ENCODE measurements at places on chromosomes 7 and 10. TPM values are rescaled to one million over a fixed set of nuclear protein-coding genes. Genes with fewer than 3 reads are reported as not detected.

- DNase-seq = no peak
- peaks cover 37% of the 10 kb centered on the region for H3K27me3 ChIP-seq
- H3K4me3 ChIP-seq = no peak overlapping the region
- peaks cover 4% of the 10 kb centered on the region for H3K4me1 ChIP-seq
- H3K27ac ChIP-seq = no peak overlapping the region
These were observed 137.9 kb downstream of the KLF6 start for GRCh38 chr10:3647074-3647473.

DNA sequence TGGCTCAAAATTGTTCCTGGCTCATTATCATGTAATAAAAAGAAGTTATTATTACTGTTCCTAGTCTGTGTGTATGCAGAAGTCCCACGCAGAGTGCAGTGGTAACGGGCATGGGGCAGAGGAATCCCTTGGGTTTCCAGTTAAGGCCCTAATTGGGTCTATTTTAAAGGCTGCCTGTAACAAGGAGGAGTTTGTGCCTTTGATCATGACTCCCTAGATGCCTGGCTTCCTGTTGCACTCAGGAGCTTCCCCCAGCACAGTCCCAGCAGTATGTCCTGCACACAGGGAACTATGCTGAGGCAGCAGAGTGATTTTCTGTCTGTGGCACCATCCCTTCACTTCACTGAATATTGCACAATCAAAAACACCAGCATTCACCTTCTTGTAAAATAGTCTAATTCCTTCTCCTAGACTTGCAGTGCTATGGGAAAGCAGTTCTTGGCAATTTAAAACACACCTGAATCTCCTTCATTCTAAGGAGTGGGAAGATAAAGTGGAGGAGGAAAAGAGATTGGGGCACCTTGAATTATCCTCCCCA lies 22.9 kb downstream of the SORCS1 start:
- H3K36me3 ChIP-seq = no peaks in the 10 kb centered on the region
- no peaks in the 10 kb centered on the region for H3K4me1 ChIP-seq
- no peaks in the 10 kb centered on the region for H3K27me3 ChIP-seq
- no peak for DNase-seq

GRCh38 chr7:27185854-27186667 lies 1.0 kb upstream of the HOXA11 start:
- no peaks in the 10 kb centered on the region for H3K36me3 ChIP-seq
- no peak for DNase-seq
- peaks cover 48% of the 10 kb centered on the region for H3K4me1 ChIP-seq
- peak overlapping the region; percentile 85 for H3K4me3 ChIP-seq
- H3K27ac ChIP-seq = peak overlapping the region; percentile 70
- peaks cover 78% of the 10 kb centered on the region for H3K27me3 ChIP-seq

The SFXN3 gene
- total RNA-seq = 23.5 TPM

GRCh38 chr7:51949726-51950644 lies 633.4 kb upstream of the COBL start:
- H3K27ac ChIP-seq = no peak overlapping the region
- no peak for DNase-seq
- H3K36me3 ChIP-seq = no peaks in the 10 kb centered on the region
- H3K27me3 ChIP-seq = no peaks in the 10 kb centered on the region

DNA sequence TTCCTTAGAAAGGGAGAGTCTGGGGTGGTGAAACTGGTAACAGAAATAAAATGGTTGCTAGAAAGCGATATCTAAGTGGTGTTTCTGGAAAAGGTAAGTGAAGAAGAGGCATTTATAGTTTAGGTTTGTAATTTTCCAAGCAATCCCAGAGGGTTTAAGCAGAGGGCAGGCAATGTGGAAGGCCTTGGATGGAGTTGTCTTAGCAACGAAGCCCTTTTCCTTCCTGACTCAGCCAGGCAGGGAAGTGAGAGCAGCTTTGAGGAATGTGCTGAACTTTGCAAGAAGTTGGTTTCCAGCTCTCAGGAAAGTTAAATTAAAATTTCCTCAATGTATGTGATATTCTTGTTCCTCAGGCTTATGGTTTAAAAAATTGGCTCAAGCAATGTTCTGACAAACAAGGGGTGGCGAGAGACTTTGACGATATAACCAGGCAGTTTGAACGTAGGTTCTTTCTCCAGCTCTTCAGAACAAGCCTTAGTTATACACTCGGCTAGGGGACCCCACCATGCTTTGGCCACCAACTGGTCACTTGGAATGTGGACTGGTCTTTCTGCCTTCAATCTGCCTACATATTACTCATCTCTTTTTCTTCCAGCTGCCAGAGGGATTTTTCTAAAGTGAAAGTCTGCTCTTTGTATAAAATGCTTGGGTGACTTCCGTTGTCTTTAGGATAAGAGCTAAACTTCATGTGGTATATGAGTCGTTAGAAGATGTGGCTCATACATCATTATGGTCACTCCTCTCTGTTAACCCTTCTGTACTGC lies 66.9 kb upstream of the SLC25A13 start:
- H3K27ac ChIP-seq = no peak overlapping the region
- DNase-seq = no peak
- H3K36me3 ChIP-seq = no peaks in the 10 kb centered on the region
- H3K27me3 ChIP-seq = peaks cover 19% of the 10 kb centered on the region

DNA sequence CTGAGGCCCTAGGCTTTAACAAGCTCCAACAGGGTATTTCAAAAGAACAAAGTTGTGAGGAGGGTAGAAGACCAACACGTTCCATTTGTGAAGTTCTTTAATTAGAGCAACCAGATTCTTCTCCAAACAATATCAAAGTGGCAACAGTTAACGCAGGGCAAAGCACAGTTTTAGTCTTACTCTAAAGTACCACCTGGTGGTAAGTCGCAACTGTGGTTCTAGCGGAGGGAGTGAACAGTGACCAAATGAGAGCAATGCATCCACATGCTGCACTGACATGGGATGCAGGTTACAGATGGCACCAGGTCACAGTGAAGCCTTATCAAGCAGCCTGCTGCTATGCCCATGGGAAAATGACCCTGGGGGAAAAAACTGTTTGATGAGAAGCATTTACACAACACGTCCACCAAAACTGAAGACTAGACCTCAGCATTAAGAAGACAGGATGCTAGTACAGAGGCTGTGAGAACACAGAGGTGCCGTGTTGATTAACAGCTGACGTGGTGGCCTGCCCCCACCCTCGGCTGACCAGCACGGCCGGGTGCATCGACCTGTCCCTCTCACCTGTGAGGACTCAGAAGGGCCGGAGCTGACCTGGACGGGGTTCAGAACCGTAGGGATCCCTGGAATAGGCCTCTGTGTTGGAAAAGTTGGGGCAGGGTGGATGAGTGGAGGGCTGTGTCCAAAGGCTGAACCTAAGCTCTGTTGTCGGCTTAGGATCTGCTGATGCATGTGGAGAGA lies 211.2 kb downstream of the GLI3 start:
- H3K27ac ChIP-seq = no peak overlapping the region
- DNase-seq = no peak
- no peaks in the 10 kb centered on the region for H3K4me1 ChIP-seq
- no peaks in the 10 kb centered on the region for H3K36me3 ChIP-seq

DNA sequence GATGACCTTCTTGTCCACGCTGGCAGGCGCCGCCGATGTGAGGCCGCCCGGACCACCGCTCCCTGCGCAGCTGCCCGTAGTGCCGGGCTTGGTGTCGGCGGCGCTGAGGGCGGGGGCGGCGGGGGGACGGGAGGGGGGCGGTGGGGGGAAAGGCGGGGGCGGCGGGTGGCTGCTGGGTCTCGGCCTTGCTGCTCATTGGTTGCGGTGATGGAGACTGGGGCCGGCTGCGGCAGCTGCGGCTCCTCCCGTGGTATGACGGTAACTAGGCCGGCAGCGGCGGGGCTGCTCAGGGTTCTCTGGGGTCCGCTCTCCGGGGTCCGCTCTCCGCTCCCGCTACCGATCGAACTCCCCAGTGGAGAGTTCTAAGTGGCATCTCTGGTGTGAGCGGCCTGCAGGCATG lies 1.8 kb upstream of the EFCAB10 start:
- H3K27ac ChIP-seq = no peak overlapping the region
- no peak overlapping the region for H3K4me3 ChIP-seq
- H3K27me3 ChIP-seq = peaks cover 4% of the 10 kb centered on the region
- no peak for DNase-seq

The CACNB2 gene
- not detected for total RNA-seq

The CUX1 gene
- 24.7 TPM for total RNA-seq

The PNLIPRP3 gene
- not detected for total RNA-seq

GRCh38 chr10:119849031-119849789 lies 23.4 kb downstream of the MCMBP start:
- H3K27ac ChIP-seq = peak overlapping the region; percentile 33
- H3K4me1 ChIP-seq = no peaks in the 10 kb centered on the region
- no peak overlapping the region for H3K4me3 ChIP-seq
- no peak for DNase-seq
- no peaks in the 10 kb centered on the region for H3K27me3 ChIP-seq

GRCh38 chr7:139869886-139870285 lies 40.8 kb downstream of the TBXAS1 start:
- H3K4me1 ChIP-seq = peaks cover 5% of the 10 kb centered on the region
- DNase-seq = peak; percentile 9
- no peak overlapping the region for H3K27ac ChIP-seq
- H3K27me3 ChIP-seq = peaks cover 5% of the 10 kb centered on the region
- H3K4me3 ChIP-seq = no peak overlapping the region
- H3K36me3 ChIP-seq = peaks cover 3% of the 10 kb centered on the region

The CASTOR2 gene
- 4.4 TPM for total RNA-seq

The OR2A2 gene
- total RNA-seq = not detected

The TMEM196 gene
- total RNA-seq = not detected

- no peaks in the 10 kb centered on the region for H3K36me3 ChIP-seq
- no peak for DNase-seq
- peak overlapping the region; percentile 6 for H3K27ac ChIP-seq
- no peak overlapping the region for H3K4me3 ChIP-seq
These were observed 161.0 kb upstream of the RNF32 start for GRCh38 chr7:156479596-156479995.

The HOXA6 gene
- not detected for total RNA-seq

GRCh38 chr10:32577448-32577847 lies 131.5 kb downstream of the CCDC7 start:
- H3K36me3 ChIP-seq = no peaks in the 10 kb centered on the region
- H3K27ac ChIP-seq = no peak overlapping the region
- no peaks in the 10 kb centered on the region for H3K27me3 ChIP-seq
- no peak for DNase-seq

The IGF2BP3 gene
- 2.6 TPM for total RNA-seq

The LRRC18 gene
- total RNA-seq = not detected

DNA sequence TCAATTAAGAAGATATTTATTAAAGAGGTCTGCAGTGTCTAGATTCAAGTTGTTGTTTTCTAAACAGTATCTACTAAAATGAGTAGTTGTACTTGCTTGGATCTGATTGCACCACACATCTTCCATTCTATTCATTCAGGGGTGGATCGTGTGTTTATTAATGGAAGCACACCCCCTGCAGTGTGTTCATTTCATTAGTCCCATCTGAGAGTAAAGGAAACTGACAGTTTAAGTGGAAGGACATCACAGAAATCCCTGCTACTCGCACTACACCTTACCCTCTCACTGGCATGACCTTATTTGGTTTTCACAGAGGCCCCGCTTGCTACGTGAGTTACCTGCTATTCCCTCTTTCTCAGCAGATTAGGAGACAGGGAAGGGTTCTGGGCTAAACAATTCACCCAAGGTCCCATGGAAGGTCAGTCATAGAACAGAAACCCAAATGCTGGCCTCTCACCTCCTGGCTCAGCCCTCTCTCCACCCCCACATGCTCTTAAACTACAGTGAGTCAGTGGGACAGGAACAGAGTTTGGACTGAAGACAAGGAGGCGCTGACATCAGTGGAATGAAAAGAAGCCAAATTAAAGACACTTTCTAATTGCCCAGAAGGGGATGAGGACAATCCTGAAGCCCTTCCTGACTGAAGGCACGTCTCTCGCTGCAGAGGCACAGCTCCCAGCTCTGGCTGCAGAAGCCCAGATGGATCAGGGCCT lies 369.2 kb upstream of the NRP1 start:
- H3K27ac ChIP-seq = no peak overlapping the region
- H3K4me3 ChIP-seq = no peak overlapping the region
- no peak for DNase-seq
- H3K27me3 ChIP-seq = peaks cover 18% of the 10 kb centered on the region
- no peaks in the 10 kb centered on the region for H3K36me3 ChIP-seq

The TUBB8 gene
- not detected for total RNA-seq

The VOPP1 gene
- total RNA-seq = 90.8 TPM

The SAMD9L gene
- total RNA-seq = 27.0 TPM

GRCh38 chr7:76358481-76359110 lies at the start of gene YWHAG:
Gene YWHAG (minus strand): TSS chr7:76358991. CDS start chr7:76358808, 183 bp downstream.
- H3K4me3 ChIP-seq = peak within 1 kb of the TSS; percentile 99
- peaks cover 25% of the 10 kb centered on the region for H3K36me3 ChIP-seq

GRCh38 chr7:42693722-42694121 lies 218.1 kb downstream of the C7orf25 start:
- no peaks in the 10 kb centered on the region for H3K4me1 ChIP-seq
- no peak overlapping the region for H3K27ac ChIP-seq
- no peaks in the 10 kb centered on the region for H3K36me3 ChIP-seq
- H3K27me3 ChIP-seq = no peaks in the 10 kb centered on the region

- no peaks in the 10 kb centered on the region for H3K27me3 ChIP-seq
- H3K27ac ChIP-seq = no peak overlapping the region
- no peak overlapping the region for H3K4me3 ChIP-seq
These were observed 317.2 kb downstream of the GPR158 start for GRCh38 chr10:25492040-25492439.

DNA sequence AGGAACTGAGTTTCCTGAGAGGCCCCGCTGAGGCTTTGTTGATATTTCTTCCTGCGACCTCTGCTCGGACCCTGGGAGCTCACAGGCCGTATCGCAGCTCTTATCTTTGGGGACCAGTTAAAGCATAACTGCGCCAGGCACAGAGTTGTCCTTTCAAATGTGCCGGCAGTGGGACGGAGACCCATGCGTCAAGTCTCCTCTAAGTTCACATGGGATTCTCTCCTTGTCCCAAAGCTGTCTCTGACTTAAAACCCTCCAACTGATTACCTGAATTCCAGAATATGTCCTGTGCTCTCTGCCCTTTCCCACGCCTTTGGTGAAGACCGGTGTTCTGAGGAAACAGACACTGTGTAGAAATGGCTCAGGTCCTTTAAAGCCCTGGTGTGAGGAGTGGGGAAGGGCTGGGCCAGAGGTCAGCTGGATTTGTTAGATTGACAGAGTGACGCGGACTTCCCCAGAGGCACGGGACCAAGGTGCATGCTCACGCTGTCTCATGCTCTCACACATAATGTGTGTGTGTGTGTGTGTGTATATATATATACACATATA lies 169.8 kb downstream of the EGFR start:
- H3K4me1 ChIP-seq = no peaks in the 10 kb centered on the region
- DNase-seq = no peak
- no peaks in the 10 kb centered on the region for H3K36me3 ChIP-seq
- H3K27ac ChIP-seq = no peak overlapping the region
- no peak overlapping the region for H3K4me3 ChIP-seq
- H3K27me3 ChIP-seq = peaks cover 19% of the 10 kb centered on the region

The DDC gene
- not detected for total RNA-seq

DNA sequence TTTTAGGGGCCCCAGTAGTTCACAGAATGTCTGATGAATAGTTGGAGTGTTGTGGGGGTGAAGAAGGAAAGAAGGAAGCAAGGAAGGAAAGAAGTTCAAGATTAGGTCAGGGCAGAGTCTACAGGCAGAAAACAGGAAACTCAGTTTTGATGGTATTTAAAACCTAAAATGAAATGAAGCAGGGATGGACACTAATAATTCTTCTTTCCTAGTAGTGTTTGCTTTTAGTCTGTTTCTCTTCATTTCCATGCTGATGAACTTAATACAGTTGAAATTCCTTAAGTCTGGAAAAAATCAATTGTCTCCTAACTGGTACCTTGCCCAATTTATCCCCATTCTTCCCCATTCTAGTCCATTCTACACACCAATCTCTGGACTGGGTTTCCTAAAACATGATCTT lies 59.0 kb upstream of the GSAP start:
- H3K4me1 ChIP-seq = no peaks in the 10 kb centered on the region
- DNase-seq = no peak
- H3K27me3 ChIP-seq = no peaks in the 10 kb centered on the region
- H3K4me3 ChIP-seq = no peak overlapping the region
